T47D (cell line): ENCODE measurements at places on chromosomes 12 and 14.
A peak's percentile ranks its signal among the peaks of the same experiment; 100 is the strongest.

DNA sequence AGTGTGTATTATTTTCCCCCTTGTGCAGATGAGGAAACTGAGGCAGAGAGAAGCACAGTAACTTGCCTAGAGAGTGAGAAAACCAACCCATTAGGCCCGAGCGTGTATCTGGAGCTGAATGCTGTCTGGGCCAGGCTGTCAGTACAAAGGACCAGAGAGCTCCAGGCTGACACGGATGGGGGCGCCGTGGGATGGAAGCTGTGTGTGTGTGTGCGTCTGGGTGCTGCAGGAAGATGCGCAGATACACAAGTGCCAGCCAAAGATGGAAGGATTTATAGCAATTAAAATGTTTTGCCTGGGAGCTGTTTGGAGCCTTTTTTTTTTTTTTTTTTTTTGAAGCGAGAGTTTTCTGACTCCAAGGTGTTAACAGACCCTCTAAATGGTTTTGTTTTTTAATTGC is 53.7 kb upstream of the GPATCH2L start:
- DNase-seq, result no peak

- DNase-seq, result no peak
Measured at GRCh38 chr12:74539261-74539660, 1.6 kb downstream of the ATXN7L3B start.

GRCh38 chr12:7601406-7601805 is 64.3 kb downstream of the APOBEC1 start:
- DNase-seq, result no peak

GRCh38 chr12:63276537-63277365 is 125.8 kb upstream of the AVPR1A start:
- no peak for DNase-seq

DNA sequence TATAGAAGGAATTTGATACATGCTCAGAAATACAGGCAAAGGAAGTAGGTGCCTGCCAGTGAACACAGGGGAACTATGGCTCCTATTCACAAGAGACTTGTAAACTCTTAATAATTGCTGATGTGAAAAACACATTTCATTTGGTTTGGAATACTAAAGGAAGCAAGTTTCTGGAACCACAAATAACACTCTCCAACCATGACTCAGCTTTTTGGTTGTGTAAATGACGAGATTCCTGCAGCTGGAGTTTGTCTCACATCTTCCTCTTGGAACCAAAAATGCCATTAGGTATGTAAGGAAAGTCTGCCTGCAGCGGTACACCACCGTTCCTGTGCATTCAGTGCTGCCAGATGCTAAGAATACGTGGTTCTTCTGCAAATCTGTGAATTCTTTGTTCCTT is 4.5 kb upstream of the OR11H6 start:
- DNase-seq, result peak; percentile 6

- DNase-seq, result no peak
Measured at GRCh38 chr14:91219517-91220389, 24.8 kb downstream of the GPR68 start.
